ENCODE measurements at places on chromosomes 16 and 17.

- H3K4me1 ChIP-seq = no peaks in the 10 kb centered on the region
- H3K36me3 ChIP-seq = no peaks in the 10 kb centered on the region
- no peaks in the 10 kb centered on the region for H3K27me3 ChIP-seq
- no peak overlapping the region for H3K4me3 ChIP-seq
- no peak overlapping the region for H3K27ac ChIP-seq
Observed at GRCh38 chr16:12818326-12818725, 14.6 kb upstream of the CPPED1 start.

- peak overlapping the region; percentile 95 for H3K4me3 ChIP-seq
- no peaks in the 10 kb centered on the region for H3K27me3 ChIP-seq
- H3K27ac ChIP-seq = peak overlapping the region; percentile 100
- peaks cover 36% of the 10 kb centered on the region for H3K4me1 ChIP-seq
- no peak for DNase-seq
- H3K36me3 ChIP-seq = peaks cover 21% of the 10 kb centered on the region
Observed at GRCh38 chr17:82457073-82457928, 1.2 kb upstream of the NARF start.

GRCh38 chr17:13544765-13545164, 57.0 kb downstream of the HS3ST3A1 start:
- peak; percentile 84 for DNase-seq
- peaks cover 4% of the 10 kb centered on the region for H3K4me1 ChIP-seq
- no peak overlapping the region for H3K27ac ChIP-seq
- H3K27me3 ChIP-seq = no peaks in the 10 kb centered on the region
- H3K4me3 ChIP-seq = no peak overlapping the region
- no peaks in the 10 kb centered on the region for H3K36me3 ChIP-seq

DNA sequence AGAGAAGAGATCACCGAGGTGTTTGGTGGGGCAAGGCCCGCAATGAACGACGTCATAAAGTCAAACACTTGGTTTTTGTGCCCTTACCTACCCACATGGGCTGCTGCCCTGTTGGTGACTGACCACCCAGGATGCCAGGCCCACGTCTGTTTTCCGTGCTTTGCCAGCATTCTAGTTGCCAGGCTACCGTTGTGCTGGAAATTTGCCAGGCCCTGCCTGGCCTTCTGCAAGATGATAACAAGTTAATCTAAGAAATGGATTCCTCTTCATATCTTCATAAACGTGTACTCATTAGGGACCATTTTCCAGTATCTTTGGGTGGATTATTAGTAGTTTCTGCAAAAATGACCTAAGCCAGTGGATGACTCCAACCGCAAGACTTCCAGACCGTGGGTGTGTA, 35.4 kb downstream of the SLC6A4 start:
- DNase-seq = no peak
- no peaks in the 10 kb centered on the region for H3K36me3 ChIP-seq
- H3K4me1 ChIP-seq = no peaks in the 10 kb centered on the region
- no peak overlapping the region for H3K4me3 ChIP-seq
- no peak overlapping the region for H3K27ac ChIP-seq

GRCh38 chr17:9004132-9004960, 17.0 kb upstream of the NTN1 start:
- no peaks in the 10 kb centered on the region for H3K27me3 ChIP-seq
- DNase-seq = no peak
- no peak overlapping the region for H3K27ac ChIP-seq
- peak overlapping the region; percentile 79 for H3K4me3 ChIP-seq

DNA sequence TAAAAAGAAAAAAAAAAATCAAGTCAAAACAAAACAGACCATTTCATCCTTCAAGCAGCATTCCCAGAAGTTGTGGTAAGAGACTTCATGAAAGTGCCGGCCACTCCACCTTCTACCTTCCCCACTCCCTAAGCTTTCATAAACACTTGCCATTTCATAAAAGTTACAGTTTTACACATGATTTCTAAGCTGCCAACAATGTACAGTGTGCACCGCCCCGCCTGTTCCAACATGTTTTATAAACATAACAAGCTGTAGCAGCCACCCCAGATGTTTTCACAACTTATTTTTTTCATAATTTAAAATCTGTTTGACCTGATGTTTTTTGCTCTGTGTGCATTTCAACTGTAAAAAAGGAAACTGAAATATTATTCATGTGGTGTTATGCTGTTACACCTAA, 608.1 kb downstream of the TOX3 start:
- H3K4me1 ChIP-seq = no peaks in the 10 kb centered on the region
- no peaks in the 10 kb centered on the region for H3K27me3 ChIP-seq
- H3K36me3 ChIP-seq = no peaks in the 10 kb centered on the region
- H3K4me3 ChIP-seq = no peak overlapping the region

DNA sequence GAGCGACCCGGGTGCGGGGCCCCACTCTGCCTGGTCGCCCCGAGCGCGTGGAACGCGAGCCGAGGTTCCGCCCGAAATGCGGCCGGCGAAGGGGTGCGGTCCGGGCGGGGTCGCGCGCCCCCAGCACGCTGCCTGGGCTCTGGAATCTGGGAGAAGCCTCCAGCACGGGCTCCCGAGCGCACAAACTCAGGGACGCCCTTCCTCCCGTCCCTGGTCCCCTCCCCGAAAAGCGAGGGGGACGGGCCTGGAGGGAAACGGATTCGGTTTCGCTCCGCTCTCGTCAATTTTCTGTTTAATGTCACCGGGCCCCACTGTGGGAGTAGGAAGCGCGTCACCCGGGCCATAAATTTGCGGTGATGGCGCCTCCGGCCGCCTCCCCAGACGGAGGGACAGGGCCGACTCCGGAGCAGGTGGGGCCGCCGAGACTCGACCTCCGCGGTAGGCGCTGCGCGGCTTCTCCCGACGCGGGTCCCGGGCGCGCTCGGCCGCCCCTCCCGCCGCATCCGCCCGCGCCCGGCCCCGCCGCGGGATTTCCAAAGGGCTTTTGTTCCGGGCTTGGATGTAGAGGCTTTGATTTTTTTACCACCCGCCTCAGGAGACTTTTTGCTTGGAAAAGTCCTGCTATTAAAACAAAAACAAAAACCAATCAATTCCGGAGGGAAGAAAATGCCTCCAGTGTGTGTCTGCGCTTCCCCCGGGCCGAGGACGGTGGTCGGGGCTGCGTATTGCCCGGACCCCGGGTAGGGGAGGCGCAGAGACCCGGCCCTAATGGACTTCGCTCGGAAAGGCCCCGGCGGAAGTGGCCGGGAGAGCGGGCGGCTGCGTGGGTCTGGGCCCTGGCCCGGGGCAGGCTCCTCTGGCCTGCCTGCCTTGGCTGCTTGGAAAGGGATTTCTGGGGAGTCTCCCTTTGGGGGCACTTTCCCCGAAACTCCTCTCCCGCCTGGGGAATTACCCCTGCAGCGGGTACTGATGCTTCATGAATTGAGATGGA, 7.9 kb upstream of the BAHCC1 start:
- peak overlapping the region; percentile 91 for H3K4me3 ChIP-seq
- no peaks in the 10 kb centered on the region for H3K27me3 ChIP-seq
- H3K4me1 ChIP-seq = peaks cover 64% of the 10 kb centered on the region
- DNase-seq = no peak
